ENCODE measurements at places on chromosomes 7 and 10.

GRCh38 chr10:48468866-48469511, 135.9 kb downstream of the ARHGAP22 start:
- DNase-seq, result no peak

- no peak for DNase-seq
These were observed 154.3 kb upstream of the LAMB4 start for GRCh38 chr7:108284349-108285002.

- DNase-seq, result no peak
These were observed 308.8 kb downstream of the SFMBT2 start for GRCh38 chr10:7102084-7102483.

- DNase-seq, result no peak
These were observed 7.7 kb downstream of the LBX1 start for GRCh38 chr10:101221549-101221948.

- DNase-seq, result no peak
These were observed 936 bp upstream of the TCERG1L start for GRCh38 chr10:131312478-131312836.

DNA sequence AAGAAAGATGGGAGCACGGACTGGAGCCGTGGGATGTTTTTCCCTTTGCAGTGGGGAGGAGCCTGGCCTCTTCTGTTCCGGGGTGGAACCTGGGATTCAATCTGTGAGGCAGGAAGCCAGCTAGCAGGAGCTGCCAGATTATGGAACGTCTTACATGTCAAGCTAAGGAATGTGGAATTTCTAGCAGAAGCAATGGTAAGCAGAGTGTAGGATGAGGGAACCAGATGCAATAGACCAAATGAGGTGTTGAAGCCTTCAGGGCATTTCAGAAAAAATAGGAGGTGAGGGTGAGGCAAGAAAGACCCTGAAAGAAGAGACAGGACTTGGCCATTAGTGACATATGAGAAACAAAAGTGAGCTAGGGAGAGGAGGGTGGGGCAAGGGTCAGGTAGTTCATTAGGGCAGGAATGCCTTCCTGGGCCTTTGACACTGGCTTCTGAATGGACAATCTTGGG, 105.5 kb downstream of the CHN2 start:
- DNase-seq, result no peak

- no peak for DNase-seq
These were observed 3.7 kb downstream of the PLPP4 start for GRCh38 chr10:120460776-120461175.

GRCh38 chr7:150428671-150429451, 21.6 kb upstream of the GIMAP8 start:
- DNase-seq, result no peak

- no peak for DNase-seq
These were observed 28.4 kb upstream of the MRC1 start for GRCh38 chr10:17780727-17781126.

GRCh38 chr10:50438049-50438936, 185.5 kb downstream of the SGMS1 start:
- DNase-seq, result no peak

GRCh38 chr7:106053109-106053508, 59.0 kb downstream of the SYPL1 start:
- DNase-seq, result no peak

DNA sequence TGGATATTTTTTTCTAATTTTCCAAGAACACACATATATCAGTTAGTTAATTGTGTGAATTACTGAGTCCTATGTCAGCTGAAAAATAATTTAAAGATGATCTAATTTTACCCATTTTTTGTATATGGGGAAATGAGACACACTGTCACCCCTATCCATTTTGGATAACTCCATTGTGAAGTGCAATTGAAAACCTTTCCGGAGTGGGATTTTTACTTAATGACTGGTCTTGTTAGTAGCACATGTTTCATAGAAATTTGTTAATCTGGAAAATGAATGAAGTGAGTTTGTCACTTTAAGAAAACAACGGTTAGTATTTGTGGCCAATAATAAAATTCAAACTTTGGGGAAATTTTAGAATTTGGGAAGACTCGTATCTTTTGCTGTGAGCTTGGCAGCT, 2.0 kb downstream of the GARS1 start:
- DNase-seq, result no peak

DNA sequence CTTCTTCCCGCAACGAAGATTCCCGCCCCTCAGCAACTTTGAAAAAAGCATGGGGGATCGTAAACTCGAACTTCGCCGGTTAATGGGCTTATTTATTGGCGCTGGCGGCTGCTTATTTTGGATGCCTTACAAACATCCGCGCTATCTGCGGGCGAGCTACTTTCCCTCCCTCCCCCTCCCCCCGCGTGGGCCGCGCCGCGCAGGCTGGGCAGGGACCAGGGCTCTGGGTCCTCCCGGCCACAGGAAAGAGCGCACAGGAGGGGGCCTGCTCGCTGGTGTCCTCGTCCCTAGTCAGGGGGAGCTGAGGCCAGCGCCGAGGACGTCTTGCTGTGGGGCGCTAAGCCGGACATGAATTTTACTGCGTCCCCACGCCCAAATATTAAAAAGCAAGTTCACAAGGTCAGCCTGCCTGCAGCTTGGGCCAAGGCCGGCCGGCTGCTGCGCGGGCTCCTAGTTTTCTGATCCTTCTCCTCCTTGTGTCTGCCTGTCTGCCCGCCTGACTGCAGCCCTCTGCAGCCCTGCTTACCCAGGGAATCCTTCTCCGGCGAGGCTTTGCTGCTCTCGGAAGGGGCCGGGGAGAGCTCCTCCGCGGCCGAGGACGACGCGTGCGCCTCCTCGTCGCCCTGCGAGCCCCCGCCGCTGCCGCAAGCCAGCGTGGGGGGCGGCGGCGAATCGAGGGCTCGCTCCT, 1.2 kb downstream of the HOXA10 start:
- DNase-seq, result no peak

- no peak for DNase-seq
These were observed at the start of gene WDFY4 for GRCh38 chr10:48684792-48685623. Gene WDFY4, plus strand, starts transcription at chr10:48684873. Its CDS starts 24,860 bp downstream, at chr10:48709733.

DNA sequence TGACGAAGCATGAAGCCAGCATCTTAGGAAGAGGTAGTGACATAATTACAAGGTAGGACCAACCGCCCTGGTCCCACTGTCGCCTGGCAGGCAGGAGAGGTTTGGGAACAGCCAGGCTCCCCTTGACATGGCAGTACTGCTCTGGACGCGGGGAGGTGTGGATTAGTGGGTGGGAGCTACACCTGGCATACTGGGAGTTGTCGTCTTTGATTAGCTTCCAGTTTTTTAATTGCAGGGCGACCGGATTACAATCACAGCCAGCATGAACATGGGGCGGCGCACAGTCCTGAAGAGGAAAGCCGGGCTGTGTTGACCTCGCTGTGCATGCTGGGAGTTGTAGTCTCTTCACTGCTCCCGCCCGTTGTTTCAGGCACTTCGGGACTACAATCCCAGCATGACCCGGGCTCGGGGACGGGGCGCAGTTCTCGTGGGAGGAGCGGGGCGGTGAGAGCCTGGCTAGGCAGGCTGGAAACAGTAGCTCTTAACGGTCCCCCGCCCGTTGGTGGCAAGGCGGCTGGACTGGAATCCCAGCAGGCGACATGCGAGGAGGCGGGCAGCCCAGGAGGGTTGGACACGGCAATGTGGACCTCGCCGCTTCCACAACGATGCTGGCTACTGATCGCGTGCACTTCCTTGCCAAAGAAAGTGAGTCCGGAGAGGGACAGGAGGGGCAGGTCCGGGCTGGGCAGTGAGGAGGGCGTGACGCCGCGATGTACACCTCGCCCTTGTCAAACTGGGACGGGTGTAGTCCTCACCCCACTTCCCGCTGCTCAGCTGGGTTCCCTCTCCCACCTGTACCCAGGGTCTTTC, 98.0 kb upstream of the ZNF722 start:
- DNase-seq, result peak; percentile 93

DNA sequence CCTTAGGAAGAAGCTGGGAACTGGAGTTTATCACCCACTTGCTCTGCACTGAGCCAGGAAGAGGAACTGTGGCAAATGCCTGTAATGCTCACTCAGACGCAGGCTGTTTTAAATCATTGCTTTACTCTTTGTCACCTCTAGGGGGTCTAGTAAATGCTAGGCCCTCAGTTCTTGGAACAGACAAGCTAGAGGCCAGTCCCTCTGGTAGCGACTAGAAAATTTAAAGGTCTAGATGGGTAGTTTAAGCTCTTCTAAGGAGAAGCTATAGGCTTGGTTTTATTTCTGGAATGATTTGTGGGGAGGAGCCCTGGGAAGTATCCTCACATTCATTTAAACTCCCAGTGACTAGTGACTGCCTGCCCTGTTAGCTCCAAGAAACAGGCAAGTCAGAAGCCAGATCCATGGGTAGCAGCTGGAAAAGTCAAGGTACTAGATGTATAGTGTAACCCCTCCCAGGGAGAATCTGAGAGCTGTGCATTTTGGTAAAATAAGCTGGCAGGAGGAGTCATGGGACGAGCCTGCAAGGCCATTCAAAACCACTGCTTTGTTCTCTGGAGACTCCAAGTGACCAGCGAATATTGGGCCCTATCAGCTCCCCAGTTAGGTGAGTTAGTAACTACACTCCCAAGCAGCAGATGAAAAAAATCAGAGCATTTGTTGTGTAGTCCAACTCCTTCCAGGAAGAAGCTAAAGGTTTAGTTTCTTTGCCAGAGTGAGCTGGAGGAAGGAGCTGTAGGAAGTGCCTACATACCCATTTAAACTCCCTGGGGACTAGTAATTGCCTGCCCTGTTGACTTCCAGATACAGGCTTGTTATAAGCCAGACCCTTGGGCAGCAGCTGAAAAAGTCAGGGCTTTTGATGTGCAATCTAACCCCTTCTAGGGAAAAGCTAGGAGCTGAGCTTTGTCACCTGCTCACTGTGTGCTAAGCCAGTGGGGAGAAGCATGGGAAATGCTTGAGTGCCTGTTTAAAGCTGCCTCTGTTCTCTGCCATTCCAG, 68.9 kb downstream of the DYNC1I1 start:
- no peak for DNase-seq

- no peak for DNase-seq
These were observed 656.9 kb downstream of the CNTNAP2 start for GRCh38 chr7:146773506-146773905.

- DNase-seq, result no peak
These were observed 275.2 kb upstream of the MGMT start for GRCh38 chr10:129191797-129192196.

GRCh38 chr10:14409247-14409646, 78.5 kb upstream of the FRMD4A start:
- no peak for DNase-seq

DNA sequence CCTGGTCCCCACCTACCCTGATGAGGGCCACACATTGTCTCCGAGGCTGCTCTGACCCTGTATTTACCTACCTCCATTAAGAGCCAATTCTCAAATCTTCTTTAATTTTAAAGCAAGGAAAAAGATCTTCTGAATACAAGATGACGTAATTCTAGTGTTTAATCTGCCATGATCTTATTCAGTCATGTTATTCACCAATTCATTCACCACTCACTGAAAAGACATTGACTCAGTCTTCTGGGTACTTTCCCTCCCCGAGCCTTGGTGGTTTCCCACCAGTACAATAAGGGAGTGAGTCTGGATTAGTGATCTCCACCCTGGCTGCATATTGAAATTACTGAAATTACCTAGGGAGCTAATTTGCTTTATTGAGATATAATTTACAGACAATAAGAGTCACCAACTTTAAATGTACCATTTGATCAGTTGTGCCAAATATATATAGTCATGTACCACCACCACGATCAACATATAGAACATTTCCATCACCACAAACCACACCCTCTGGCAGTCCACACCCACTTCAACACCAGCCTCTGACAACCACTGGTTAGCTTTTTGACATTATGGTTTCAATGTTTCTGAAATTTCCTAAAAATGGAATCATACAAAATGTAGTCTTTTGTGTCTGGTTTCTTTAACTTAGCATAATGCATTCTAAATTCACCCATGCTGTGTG, 117.5 kb upstream of the UNC5B start:
- DNase-seq, result no peak

GRCh38 chr7:26199301-26200037, 1.1 kb downstream of the HNRNPA2B1 start:
- no peak for DNase-seq

DNA sequence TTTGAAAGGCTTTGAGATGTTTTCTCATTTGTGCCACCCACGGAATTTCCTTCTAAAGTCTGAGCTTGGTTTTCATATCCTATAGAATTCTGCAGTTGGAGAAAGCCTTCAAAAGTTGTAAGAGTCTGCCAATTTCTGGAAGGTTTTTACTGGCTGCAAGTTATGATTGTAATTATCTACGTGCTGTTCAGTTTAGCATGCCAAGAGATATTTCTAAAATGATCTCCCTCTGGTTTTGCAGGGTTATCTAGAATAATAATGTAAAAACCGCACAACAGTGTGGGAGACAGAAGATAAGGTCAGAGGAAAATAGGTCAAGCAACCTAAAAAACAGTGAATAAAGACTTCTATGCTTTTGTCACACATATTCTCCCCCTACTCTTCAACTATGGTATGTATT, 69.3 kb downstream of the MTERF1 start:
- no peak for DNase-seq

GRCh38 chr7:143269251-143269650, 6.0 kb downstream of the GSTK1 start:
- DNase-seq, result no peak

DNA sequence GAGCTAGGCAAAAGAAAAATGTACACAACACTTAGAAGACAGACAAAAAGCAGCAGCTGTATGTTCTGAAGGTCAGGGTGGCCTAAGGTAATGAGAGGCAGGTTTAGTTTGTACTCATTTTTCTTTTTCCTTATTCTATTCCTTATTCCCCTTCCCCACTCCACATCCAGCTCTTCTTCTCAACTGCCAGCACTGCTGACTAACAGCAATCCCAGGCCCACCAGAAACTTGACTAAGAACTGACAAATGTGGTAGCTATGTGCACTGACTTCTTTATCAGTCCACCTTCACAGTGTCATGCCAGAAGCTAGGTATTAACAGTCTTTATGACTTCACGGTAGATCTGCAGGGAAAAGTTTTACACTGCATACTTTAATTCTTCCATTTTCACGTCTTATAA, 6.1 kb downstream of the COPG2 start:
- no peak for DNase-seq

DNA sequence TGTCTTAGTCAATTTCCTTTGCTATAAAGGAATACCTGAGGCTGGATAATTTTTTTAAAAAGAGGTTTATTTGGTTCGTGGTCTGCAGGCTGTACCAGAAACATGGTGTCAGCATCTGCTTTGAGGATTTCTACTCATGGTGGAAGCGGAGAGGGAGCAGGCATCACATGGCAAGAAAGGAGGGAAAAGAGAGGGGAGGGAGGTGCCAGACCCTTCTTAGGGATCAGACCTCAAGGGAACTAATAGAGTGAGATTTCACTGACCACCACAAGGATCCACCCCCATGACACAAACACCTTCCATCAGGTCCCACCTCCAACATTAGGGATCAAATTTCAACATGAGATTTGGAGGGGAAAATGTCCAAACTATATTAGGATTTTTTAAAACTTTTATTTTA, 27.0 kb upstream of the AKR1B10 start:
- no peak for DNase-seq

DNA sequence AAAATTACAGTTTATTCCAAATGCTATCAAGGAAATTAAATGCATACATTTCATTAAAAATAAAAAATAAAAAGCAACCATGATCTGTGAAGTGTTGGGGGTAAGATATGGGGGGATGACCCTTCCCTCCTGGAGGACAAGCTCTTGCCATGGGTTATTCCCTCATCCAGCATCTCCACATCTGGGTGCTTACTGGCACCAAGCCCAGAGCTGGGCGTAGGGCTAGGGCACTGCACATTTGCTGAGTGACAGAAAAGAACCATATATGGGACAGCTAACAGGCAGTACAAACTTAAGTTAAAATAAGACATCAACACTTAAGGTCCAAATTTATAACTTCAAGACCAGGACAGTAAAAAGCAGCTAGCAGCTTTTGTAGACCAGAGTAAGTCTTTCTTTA, 10.2 kb downstream of the CCDC6 start:
- DNase-seq, result no peak

- no peak for DNase-seq
These were observed 272.2 kb downstream of the SNX13 start for GRCh38 chr7:17668122-17668521.

Measured in central memory CD4-positive, alpha-beta T cell (primary cell).